ENCODE measurements at places on chromosomes 16 and 17.

GRCh38 chr17:28345419-28346198, 10.0 kb downstream of the TNFAIP1 start:
- no peak for DNase-seq

- no peak for DNase-seq
These were observed 170.4 kb downstream of the IRX5 start for GRCh38 chr16:55101026-55101425.

DNA sequence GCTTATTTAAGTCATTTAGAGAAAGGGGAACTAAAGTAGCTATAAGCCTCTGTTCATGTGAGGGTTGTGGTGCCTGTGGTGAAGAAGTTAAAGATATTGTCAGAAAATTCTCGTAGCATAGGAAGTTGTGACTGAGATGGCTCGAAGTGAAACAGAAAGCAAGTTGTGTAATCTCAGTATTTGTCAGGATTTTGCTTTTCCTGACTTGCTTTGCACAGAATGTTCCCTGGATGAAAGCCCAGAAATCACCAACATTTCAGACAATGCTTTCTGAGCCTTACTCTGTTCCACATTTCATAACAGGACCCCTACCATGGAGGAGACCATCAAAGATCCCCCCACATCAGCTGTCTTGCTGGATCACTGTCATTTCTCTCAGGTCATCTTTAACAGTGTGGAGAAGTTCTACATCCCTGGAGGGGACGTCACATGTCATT, 10.6 kb downstream of the CALCOCO2 start:
- no peak for DNase-seq

- no peak for DNase-seq
These were observed 1.5 kb upstream of the OVCA2 start for GRCh38 chr17:2040219-2040827.

DNA sequence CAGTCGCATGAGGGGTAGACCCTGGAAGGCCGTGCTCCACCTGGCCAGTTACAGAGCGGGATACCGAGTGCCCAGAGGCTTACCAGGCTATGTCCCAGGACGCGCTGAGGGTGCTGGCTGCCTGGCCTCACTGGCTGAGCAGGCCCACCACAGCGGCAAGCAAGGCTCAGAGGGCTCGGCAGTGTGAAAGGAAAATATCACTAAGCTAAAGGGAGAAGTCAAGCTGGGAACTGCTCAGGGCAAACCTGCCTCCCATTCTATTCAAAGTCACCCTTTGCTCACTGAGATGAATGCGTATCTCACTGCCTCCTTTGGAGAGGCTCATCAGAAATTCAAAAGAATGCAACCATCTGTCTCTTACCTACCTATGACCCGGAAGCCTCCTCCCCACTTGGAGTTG, 37.4 kb downstream of the CCDC57 start:
- DNase-seq = no peak

GRCh38 chr17:82105882-82106687, 8.0 kb upstream of the FASN start:
- DNase-seq = peak; percentile 87

DNA sequence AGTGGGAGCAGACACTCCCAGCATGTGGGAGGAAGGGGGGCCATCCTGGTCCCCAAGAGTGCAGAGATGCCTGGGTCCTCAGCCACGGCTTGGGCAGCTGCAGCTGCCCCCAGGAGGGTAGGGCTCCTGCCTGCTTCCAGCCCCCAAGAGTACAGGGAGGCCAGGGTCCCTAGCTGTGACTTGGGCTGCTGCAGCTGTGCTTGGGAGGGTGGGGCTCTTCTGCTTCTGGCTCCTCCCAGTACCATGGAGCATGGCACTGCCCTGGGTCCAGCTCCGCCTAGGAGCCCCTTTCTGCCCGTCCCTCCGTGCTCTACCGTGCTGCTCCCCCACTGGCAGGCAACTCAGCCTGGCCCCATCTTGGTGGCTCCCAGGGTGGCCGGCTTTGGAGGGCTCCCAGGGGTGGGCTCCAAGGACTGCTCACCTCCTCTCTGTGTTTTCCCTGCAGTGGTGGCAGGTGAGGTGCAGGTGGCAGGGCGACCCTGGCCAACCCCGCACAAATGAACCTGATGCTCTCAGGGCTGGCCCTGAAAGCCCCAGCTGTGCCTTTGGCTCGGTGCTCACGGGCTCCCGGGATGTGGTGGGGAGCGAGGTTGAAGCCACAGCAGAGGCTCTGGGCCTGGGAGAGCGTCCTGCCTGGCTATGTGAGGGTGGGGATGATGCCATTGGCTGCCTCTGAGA, 18.5 kb upstream of the USP22 start:
- DNase-seq = no peak

- DNase-seq = no peak
These were observed 2.8 kb downstream of the ASIC2 start for GRCh38 chr17:33290253-33290652.

GRCh38 chr17:42964161-42964932, at the start of gene AARSD1:
AARSD1 (minus strand) TSS chr17:42964454; CDS start chr17:42964440, 14 bp downstream.
- DNase-seq = peak; percentile 96

GRCh38 chr16:84427553-84427952, 59.2 kb downstream of the ATP2C2 start:
- no peak for DNase-seq

DNA sequence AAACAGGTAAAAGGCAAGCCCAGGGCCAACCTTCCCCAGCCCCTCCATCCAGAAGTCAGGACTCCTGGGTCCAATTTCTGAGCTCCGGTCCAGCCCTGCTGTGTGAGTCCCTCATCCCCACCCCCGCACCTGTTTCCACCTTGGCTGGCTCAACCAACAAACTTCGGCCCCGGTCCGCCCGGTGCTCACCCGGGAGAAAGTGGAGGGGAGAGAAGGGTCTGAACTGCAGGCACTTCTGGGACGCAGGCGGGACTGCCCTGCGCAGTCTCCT, 541 bp downstream of the RHBDF2 start:
- DNase-seq = no peak

DNA sequence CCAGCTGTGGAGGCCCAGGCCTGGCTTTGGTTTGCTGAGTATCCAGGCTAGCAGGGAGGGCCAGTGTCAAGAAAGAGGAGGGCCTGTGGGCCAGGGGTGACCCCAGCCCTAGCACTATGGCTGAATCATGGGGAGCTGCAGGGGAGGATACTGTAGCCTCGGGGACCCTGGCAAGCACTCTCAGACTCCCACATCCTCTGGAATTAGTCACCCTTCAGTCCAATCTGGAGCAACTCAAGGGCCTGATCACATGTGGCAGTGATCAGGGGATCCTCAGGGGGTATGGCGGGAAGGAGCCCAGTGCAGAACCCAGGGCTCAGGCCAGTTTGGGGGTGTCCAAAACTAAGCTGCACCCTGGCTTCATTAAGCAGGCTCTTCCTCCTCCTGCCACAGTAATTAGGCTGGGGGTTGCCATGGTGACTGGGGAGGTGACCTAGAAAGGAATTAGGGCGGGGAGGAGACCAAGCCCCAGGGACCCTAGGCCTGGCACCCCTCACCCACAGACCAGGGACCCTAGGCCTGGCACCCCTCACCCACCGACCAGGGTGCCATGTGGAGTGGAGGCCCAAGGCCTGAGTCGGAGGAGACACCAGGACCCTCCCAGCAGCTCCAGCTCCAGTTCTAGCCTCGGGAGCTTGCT, 5.8 kb downstream of the NLGN2 start:
- DNase-seq = no peak

DNA sequence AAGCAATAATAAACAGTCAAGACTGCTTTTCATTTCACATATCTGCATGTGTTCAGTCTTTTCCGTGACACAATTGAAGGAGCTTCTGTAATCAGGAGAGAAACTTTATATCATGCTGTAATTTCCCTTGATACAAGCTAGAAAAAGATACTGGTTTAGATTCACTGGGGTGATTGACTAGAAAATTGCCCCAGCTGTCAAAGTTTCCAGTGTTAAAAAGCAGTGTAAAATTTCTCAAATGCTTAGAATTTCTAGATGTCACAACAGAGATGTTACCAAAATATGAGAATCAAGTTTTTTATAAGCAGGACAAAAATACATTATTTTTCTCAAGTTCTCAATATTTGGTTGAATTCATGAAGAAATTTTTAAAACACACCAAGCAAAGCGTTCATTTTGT, 292.4 kb upstream of the HSBP1 start:
- no peak for DNase-seq

DNA sequence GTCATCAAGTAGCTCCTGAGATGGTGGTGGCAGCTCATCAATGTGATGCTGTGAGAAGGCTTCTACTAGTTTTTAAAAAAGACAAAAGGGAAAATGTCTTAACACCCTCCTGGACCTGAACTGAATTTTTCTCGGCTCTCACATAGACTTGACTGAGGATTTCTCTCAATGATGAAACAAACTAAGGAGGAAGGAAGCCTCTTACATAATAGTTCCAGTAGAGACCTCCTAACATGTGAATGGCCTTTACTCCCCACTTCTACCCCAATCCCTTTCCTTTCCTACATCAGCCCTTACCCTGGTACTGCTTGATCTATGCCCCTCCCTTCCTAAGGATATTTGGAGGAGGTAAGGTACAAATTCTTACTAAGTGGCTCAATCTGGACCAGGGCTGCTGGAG, 54.8 kb upstream of the MTMR4 start:
- DNase-seq = no peak

GRCh38 chr16:57152096-57153093, 33.4 kb downstream of the PSME3IP1 start:
- no peak for DNase-seq

- DNase-seq = peak; percentile 69
These were observed 454 bp downstream of the CCDC40 start for GRCh38 chr17:80036715-80037477.

- no peak for DNase-seq
These were observed 142.9 kb upstream of the NUDT7 start for GRCh38 chr16:77579351-77579891.

DNA sequence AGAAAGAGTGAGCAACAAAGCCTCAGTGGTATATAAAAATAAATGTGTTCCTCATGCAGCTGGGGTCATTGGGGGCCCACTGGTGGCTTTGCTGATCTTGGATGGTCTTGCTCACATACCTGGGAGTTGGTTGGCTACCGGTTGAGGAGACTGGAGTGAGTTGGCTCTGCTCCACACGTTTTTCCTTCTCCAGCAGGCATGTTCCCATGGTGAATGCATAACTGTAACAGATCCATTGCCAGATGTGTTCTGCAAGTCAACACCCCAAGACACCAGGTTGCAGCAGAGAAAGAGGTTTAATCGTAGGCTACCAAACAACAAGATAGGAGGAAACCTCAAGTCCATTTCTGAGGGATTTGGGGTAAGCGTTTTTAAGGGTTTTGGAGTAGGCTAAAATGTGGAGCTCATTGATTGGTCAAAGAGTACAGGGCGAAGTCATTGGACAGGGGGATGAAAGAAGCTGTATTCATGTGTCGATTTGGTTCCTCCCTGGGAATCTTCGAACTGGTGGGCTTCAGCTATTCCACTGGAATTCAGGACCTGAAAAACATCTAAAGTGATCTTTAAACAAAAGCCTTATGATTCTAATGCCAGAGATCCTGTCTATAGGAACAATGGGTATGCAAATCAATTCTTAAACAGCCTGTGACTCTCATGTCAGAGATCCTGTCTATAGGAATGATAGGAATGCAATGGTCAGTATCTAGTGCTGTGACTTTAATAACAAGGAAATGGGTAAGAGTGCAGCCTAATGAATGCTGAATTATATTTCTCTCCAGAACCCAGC, 467.5 kb upstream of the C16orf82 start:
- DNase-seq = no peak

DNA sequence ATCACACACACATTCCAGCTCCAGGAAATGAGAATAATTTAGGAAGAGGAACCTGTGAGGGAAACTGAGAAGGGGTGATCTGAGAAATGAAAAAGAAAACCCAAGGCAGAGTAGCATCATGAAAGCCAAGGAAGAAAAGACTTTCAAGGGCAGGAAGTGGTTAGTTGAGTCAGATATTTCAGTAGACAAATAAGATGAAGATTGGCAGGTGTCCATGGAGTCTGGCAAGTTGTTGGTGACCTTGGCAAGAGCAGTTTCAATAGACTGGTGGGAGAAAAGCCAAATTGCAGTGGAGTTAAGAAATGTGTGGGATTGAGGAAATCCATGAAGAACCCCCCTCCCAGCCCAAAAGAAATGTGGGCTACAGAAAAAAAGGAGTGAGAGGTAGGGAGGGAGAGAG, 10.7 kb downstream of the GNAO1 start:
- no peak for DNase-seq

DNA sequence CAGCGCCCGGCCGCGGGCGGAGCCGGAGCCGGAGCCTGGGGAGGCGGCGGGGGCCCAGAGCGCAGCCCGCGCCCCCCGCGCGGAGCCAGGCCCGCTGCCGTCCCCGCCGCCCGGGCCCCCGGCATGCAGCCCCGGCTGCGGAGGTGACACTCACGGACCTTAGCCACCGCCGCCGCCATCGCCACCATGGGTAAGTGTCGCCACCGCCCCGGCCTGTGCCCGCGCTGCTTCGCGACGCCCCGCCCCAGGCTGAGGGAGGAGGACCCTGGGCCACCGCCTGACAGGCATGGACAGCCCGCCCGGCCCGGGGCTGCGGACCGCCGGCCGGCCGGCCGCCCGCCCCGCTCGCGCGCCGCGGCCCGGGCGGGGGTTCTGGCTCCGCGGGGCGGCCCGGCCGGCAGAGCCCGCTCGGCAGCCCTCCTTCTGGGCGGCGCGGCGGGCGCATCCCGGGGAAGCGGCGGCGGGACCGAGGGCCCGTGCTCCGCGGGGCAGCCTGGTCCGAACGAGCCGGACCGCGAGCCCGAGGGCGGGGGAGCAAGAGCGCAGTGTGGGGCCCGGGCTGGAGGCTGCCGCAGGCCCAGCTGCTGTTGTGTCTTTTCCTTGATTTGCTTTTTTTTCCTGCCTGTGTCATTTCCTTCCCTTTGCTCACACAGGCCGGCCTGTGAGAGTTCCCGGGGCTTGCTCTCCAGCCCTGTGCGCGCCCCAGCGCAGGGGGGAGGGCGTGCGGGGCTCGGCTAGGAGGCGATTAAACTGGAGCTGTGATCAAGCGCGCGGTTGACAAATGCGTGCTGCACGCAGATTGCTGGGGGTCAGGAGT, 565 bp downstream of the MAP3K3 start:
- peak; percentile 90 for DNase-seq

DNA sequence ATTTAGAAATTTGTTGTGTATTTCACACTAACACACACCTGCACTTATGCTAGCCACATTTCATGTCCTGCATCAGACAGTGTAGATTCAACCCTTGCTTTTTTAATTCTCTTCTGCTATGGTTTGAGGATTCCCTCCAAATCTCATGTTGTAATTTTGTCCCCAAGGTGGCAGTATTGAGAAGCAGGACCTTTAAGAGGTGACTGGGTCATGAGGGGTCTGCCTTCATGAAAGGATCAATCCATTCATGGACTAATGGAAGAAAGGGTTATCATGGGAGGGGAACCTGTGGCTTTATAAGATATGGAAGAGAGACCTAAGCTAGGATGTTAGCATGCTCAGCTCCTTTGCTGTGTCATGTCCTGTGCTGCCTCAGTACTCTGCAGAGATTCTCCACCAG, 1032.2 kb downstream of the CDH11 start:
- DNase-seq = no peak

GRCh38 chr17:45844695-45845375, at the start of gene SPPL2C:
SPPL2C (plus strand) TSS chr17:45844881; CDS start chr17:45844907, 26 bp downstream.
- no peak for DNase-seq

DNA sequence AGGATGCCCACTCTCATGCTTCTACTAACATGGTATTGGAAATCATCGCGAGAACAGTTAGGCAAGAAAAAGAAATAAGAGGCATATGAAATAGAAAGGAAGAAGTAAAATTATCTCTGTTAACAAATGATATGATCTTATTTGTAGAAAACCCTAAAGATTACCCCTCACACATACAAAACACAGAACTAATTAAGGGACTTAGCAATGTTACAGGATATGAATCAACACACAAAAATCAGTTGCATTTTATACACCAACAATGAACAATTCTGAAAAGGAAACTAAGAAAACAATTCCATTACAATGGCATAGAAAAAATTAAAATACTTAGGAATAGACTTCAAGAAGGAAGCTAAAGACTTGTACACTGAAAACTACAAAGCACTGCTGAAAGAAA, 2.7 kb upstream of the CAPNS2 start:
- DNase-seq = no peak

All from activated effector memory CD4-positive, alpha-beta T cell treated with anti-CD3 and anti-CD28 coated beads, Interleukin-2, amount 50 U/mL, for 16 hours (primary cell).